ENCODE measurements at places on chromosomes 2 and 18.

GRCh38 chr2:128276878-128277675, 41.6 kb downstream of the HS6ST1 start:
- no peak for DNase-seq

DNA sequence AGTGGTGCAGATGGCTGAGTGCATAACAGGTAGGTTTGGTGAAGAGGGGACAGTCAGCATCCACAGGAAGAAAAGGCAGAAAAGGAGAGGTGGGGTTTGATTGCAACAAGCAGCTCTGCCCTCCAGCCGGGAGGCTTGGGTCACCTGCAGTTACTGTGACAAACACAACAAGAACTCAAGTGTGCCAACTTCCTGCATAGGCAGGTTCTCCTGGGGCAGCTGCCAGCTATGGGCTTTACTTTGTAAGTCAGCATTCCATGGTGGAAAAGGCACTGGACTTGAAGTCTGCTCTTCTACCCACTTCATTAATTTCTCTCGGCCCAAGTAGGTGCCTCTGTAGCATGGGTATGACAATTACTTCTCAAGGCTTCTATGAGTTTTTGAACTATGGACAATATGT, 98.9 kb downstream of the MYT1L start:
- DNase-seq: no peak

GRCh38 chr2:169365029-169365480, 2.7 kb upstream of the LRP2 start:
- DNase-seq: no peak

- no peak for DNase-seq
Observed at GRCh38 chr2:72415781-72416475, 268.3 kb upstream of the CYP26B1 start.

GRCh38 chr2:234102112-234102511, 51.6 kb downstream of the SPP2 start:
- DNase-seq: no peak

GRCh38 chr2:86383844-86384243, 46.4 kb upstream of the REEP1 start:
- DNase-seq: peak; percentile 74

DNA sequence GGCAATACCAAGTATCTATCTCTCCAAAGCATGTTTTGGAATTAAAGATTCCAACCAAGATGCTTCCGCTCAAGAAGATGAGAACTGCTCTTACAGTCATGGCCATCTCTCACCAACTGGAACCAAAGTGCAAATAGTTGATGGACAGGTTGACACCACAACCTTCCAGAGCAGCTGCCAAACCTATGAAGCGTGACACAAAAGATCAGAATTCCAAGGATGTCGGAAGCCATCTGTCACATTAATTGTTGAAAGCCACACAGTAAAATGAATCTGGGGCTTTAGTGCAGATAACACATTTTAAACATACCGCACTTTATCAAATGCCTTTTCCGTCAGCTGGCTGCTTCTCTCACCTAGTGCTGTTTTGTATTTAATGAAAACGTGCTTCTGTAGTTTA, 195.7 kb downstream of the CDH20 start:
- no peak for DNase-seq

DNA sequence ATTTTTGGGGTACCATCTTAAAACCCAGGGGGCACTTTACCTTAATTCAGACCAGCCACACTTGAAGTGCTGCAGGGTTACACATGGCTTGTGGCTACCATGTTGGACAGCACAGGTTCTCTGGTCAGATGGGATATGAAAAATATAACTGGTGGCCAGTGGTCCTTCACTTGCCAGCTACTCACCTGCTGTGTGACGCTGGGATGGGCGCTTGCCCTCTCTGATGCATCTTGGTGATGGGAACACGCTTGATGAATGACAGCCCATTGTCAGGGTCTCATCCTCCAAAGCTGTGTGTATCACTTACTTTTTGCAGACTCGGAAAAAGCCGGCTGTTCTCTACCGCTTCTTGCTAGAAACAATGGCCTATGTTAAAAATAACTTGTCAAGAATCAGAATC, 22.5 kb downstream of the HJURP start:
- no peak for DNase-seq

GRCh38 chr2:73536133-73536840, 105.9 kb downstream of the NAT8 start:
- no peak for DNase-seq

DNA sequence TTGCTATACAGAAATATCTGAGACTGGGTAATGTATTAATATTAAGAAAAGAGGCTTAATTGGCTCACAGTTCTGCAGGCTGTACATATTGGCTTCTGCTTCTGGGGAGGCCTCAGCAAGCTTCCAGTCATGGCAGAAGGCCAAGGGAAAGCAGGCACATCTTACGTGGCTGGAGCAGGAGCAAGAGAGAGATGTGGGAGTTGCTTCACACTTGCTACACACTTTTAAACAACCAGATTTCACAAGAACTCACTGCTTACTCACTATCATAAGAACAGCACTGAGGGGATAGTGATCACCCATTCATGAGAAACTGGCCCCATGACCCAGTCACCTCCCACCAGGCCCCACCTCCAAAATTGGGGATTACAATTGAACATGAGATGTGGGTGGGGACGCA, 50.6 kb downstream of the MAPRE2 start:
- no peak for DNase-seq
